Muscle of leg (tissue), 16 donors: ENCODE measurements at places on chromosomes 7 and 10. TPM values are rescaled to one million over a fixed set of nuclear protein-coding genes. Genes with fewer than 3 reads are reported as not detected.

Gene ZNF316
- total RNA-seq: 11.1 TPM

DNA sequence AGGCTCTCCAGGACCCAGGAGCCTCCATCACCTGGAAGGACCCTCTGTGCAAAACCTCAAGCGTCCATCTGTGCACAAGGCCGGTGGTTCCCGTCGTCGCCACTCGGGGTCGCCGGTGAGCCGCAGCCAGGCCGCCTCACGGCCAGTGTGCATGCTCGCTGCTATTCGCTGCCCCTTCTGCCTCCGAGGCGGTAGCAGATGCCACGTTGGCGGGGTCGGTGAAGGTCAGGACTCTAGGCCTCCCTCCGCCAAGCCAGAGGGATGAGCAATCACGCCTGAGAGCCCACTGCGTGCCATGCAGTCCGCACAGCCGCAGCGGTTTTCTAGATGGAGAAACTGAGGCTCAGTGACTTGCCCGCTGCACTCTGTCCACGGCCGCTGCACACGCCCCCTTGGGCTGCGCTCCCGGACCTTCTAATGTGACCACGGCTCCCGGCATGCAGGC, 5.7 kb downstream of the UPK3B start:
- DNase-seq: no peak

Gene SPDYE2
- 0.04 TPM for total RNA-seq

- DNase-seq: no peak
Measured at GRCh38 chr10:103709341-103709920, 145.9 kb downstream of the SH3PXD2A start.

Gene BPGM
- total RNA-seq: 21.8 TPM

DNA sequence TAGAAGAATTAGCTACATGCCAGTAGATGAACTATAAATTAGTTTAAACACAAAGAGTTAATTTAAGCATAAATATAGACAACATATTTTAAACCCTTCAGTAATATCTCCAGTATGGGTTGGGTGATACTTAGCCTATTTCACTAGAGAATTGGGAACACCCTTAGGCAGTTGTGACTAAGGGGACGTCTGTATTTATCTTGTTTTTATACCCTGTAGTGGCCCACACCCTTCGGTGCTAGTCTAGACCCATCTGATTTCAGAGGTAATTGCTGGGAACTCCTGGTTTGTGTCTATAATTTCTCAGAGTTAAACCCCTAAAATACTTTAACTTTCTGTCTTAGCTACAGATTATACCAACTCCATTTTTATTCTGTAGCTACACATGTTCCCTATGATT, 11.5 kb upstream of the STEAP4 start:
- DNase-seq: no peak

DNA sequence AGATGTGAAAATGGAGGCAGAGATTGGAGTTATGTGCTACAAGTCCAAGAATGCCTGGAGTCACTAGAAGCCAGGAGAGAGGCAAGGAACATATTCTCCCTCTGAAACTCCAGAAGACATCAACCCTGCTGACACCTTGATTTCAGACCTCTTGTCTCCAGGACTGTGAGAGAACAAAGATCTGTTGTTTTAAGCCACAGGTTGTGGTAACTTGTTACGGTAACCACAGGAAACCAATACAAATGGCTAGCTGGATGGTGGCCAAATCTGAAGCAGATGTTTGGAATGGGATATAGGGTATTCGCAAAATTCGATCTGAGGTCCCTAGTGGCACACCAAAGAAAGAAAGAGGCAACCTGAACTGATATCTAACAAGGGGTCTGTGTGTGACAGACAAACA, 129.0 kb downstream of the HERPUD2 start:
- DNase-seq: no peak

Gene POM121
- 6.3 TPM for total RNA-seq

- DNase-seq: peak; percentile 59
Measured at GRCh38 chr7:21912305-21912704, 33.4 kb downstream of the CDCA7L start.

DNA sequence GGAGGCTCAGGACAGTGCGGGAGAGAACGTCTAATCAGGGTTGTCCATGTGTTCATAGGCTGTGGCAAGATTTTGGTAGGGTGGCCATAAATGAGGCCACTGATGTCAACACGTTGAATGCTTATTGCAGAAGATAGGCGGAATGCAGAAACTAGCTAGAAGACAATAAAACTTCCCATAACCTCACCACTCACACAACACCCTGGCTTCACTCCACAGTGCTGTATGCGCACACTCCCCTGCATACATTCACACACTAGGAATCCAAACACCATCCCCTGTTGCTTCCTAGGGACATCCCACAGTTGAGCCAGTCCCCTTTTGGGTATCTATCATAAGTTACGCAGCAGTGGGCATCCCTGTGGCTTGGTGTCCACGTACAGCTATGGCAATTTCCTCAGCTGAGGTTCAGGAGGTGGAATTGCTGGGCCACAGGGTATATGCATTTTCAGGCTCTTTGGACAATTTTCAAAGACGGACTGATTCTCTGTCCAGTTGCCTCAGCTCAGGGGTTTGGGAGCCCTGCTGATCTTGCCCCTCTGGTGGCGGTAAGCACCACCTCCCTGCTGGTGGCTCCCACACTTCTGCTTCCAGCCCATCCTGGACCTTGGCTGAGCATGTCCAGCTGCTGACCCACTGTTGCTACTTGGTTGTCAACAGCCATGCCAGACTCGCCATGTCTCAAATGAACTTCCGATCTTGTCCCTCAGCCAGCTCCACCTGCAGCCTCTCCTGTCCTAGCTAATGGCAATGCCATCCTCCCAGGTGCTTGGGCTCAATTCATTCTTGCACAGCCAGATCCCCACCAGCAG, 36.4 kb downstream of the CDH23 start:
- peak; percentile 72 for DNase-seq

DNA sequence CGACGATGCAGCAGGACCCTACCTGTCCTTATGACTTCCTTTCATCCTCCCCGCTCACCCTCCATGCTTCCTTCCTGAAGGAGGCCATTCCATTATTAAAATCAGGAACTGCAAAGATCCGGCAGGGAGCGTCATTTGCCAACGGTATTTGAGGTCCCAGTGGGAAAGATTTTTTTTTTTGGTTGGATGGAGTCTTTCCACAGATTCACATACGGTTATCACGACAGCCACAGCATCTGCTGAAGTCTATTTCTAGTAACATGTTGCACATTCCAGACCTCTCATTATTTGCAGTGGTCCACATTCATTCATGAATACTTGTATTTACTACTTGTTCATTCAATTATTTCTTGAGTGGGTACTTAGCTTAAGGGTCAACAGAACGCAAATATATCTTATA, 94.7 kb upstream of the LYZL2 start:
- no peak for DNase-seq

- DNase-seq: no peak
Measured at GRCh38 chr7:28142650-28143049, 37.9 kb downstream of the JAZF1 start.

DNA sequence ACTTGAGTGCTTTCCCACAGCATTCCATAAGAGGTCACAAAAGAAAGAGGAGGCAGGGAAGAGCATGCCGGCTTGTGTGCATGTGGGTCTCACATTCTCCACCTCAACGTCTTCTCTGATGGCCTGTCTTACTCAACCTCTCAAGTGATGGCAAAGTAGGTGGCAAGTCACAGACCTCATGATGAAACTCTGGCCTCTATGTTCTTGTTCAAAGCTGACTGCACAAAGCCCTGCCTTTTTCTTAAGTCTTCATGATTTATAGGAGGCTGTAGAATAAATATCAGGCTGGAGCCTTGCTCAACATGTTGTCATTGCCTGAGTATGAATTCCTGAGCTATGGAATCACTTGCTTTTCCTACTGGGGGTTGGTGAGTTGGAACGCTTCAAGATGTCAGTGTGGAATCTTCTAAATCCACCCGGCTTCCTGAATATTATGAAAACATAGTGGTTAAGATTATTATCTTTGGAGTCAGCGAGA, 213.6 kb upstream of the INHBA start:
- peak; percentile 80 for DNase-seq

DNA sequence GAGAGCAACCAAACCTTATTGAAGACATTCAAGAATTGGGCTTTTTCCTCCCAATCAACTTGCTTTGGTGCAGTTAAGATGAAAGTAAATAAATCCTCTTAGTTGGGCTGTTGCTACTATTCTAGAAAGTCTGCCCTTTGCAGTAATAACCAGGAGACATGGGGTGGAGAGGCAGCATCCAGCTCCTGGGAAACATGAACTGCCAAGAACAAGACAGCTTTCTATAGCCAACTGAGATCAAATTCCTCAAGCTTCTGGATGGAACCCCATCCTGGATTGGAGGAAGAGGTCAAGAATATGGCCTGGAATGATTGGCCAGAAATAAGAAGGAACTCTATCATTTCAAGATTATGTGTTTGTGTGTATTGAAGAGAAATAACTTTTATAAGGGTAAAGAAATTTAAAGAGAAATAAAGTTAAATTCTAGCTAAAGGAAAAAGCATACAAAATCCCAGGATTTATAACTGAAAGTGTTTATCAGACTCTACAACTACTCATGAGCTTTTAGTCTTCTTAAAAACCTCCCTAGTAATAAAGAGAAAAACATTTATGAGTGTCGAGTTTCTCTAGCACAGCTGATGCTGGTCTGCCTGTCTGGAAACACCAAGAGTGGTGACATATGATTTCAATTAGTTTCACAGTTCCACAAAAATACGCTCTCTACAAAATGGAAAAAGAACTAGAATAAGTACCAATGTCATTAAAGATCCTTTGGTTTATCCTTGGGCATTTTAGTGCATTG, 70.1 kb upstream of the COL1A2 start:
- peak; percentile 94 for DNase-seq

Gene PNLIPRP3
- total RNA-seq: 0.04 TPM

Gene SOSTDC1
- 19.8 TPM for total RNA-seq

Gene AKR1C3
- total RNA-seq: 0.75 TPM

Gene ZNF804B
- under 0.01 TPM for total RNA-seq

Gene CEP41
- total RNA-seq: 16.3 TPM
